T-helper 1 cell treated with Interleukin-12 subunit alpha and Interleukin-12 subunit beta and Interleukin-4 antibody, amounts not matched to agents 30 ng/mL and 1 ng/mL, for 36 hours (primary cell): ENCODE measurements at places on chromosomes 11 and 22. TPM values are rescaled to one million over a fixed set of nuclear protein-coding genes. Genes with fewer than 3 reads are reported as not detected.

The NXPE1 gene
- total RNA-seq: not detected in 2 replicates

The FGF19 gene
- not detected in 2 replicates for total RNA-seq

The ACTN3 gene
- total RNA-seq: not detected in 2 replicates

The KRTAP5-9 gene
- total RNA-seq: 0.24 TPM in 1 of 2 replicates, not detected in the other

The DBX1 gene
- not detected in 2 replicates for total RNA-seq

The SLC6A5 gene
- total RNA-seq: not detected in 2 replicates
